ENCODE measurements at places on chromosomes 2 and 18.

DNA sequence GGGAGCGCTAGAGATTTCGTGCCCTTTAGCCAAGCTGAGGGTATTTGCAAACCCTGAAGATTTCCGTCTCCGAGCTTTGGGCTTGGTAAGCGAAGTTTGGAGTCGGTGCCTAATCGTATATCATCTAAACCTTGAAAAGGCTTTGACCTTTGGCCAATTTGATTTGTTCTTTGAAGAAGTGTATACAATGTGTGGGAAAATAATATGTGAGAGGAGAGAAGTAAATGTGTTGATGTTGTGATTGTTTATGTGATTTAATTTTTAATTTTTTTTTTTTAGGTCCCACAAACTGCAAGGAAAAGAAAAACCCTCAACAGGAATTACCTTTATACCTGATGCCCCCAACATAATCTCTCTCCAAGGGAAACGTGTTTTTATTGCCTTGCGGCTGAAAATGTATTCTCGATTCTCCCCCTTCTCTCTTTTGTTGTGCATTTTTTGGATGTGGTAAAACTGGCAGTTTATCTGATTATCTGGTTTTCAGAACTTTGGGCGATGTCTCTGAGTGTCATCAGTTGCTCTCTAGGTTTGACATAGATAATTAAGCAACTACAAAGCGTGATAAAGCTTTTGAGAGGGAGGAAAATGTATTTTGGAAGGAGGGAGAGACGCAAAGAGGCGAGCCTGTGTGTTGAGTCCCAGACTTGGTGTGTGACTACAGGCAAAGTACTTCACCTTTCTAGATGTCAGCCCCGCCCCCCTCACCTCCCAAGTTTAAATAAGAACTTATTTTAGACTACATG lies 912 bp upstream of the FBXO11 start:
- peak; percentile 27 for DNase-seq

GRCh38 chr2:190318931-190319554 lies 583 bp downstream of the HIBCH start:
- no peak for DNase-seq

DNA sequence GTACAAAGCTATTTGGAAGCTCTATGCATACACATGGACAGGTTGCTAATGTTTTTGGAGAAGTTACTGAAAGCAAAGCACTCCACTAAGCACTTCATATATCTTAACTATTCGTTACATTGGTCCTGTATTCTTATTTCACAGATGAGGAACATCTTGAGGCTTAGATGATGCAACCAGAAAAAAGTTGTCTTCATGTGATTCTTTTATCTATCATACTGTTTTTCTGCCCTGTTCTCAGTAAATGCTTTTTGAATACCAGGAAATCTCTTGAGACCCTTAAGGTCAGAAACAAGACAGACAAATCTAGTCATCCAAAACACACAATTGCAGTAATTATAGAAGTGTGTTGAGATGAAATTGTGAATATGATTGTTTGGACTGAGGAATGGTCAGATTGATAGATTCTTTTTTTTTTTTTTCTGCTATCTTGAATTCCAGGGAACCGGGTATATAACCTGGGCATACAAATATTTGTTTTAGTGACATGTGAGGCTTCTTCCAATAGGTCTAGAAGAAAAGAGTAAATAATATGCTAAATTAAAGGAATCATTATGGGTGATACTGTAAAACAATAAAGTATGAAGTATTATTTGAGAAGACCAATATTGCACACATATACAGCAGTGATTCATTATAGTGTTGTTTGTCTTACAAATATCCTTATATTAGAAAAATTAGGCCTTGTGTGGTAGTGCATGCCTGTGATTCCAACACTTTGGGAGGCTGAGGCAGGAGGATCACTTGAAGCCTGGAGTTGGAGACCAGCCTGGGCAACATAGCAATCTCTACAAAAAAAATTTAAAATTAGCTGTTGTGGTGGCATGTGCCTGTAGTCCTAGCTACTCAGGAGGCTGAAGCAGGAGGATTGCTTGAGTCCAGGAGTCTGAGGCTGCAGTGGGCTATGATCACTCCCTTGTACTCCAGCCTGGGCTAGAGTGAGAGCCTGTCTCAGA lies 33.7 kb downstream of the EHBP1 start:
- DNase-seq = peak; percentile 33

DNA sequence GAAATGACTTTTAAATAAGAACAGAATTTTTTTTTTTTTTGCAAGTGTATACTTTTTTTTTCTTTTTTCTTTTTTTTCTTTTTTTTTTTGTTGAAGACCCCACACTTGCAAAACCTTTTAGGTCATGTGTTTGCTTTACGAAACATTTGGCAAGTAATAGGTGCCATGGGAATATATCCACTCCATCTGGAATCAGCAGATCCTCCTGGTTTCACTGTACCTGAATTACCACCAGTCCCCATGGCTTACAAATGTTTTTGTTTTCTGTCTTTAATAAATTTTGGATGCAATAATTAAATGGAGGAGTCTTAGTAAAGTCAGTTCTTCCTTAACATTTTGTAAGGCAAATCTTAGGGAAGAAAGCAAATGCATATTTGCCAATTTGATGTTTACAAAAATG lies 559.7 kb upstream of the ZEB2 start:
- DNase-seq = no peak

- peak; percentile 91 for DNase-seq
Observed at GRCh38 chr2:226673314-226673723, 126.3 kb downstream of the IRS1 start.

DNA sequence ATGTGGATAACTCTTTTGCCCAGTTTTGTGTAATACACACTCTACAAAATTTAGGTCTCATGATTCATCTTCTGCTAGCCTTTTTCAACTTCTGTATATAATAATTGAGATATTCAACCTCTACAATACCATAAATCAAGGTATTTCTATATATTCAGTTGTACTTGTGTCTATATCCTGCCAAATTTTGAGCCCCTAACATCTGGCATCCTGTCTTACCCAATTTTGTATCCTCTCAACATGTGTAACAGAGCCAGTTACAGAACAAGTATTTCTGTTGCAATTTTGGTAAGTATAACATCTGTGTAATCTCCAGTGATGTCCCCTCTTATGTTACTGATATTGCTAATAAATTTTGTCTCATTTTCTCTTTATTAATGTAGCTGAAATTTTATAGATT lies 145.8 kb downstream of the TRIB2 start:
- DNase-seq = peak; percentile 21

GRCh38 chr2:120452131-120452530 lies 106.2 kb downstream of the INHBB start:
- DNase-seq = no peak

GRCh38 chr2:142750858-142751257 lies 126.6 kb upstream of the KYNU start:
- DNase-seq = no peak
